DMS53 (cell line): ENCODE measurements at places on chromosomes 5 and 9.

DNA sequence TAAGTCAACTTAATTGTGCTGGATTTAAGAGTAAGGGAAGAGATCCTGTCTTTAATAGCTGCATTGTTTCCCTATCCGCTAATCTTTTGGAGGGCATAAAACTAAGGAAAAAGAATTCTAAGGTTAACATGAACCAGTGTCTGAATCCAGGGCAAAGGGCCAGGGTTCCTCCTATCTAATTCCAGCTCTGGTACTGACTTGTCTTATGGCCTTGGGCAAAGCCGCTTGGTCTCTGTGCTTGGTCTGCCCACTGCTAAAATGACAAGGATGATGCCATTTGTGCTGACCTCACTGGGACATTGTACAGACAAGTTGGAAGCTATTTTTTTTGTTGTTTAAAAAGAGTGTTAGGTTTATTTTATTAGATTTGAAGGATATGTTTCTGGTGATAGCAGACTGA lies 334.7 kb upstream of the PIK3R1 start:
- no peak for DNase-seq

- DNase-seq: no peak
Measured at GRCh38 chr5:76788362-76788761, 30.5 kb upstream of the F2RL1 start.

DNA sequence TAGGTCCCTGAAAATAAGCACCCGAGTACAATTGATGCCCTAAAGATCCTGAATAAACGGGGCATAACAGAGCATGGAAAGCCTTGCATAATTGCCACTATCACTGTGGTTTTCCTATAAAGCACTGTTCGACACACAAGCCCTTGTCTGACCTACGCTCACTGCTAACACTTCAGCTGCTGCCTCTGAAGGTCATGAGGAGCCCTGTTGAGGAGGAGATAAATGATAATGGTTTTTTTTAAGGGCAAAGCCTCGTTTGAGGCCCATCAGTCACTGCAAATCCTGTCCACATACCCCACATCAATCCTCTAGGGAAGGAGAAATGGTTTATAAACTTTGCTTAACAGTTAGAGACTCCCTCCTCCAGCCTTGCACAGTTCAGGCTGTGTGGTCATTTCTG lies 35.1 kb downstream of the GABBR2 start:
- DNase-seq: no peak

GRCh38 chr9:128404560-128404959 lies 16.1 kb upstream of the CERCAM start:
- DNase-seq: no peak

DNA sequence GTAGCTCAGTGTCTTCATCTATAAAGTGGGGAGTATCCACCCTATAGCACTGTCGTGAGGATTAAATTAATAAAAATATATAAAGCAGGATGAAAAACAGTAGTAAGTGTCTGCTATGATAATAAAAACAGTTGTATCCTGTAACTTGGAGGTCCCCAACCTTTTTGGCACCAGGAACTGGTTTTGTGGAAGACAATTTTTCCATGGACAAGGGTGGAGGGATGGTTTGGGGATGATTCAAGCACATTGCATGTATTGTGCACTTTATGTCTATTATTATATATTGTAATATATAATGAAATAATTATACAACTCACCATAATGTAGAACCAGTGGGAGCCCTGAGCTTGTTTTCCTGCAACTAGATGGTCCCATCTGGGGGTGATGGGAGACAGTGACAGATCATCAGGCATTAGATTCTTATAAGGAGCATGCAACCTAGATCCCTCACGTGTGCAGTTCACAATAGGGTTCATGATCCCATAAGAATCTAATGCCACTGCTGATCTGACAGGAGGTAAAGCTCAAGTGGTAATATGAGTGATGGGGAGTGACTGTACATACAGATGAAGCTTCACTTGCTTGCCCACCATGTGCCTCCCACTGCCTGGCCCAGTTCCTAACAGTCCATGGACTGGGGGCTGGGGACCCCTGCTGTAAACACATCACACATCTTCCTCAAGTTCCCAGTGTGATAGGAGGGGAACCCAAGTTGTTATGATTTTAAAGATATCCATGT lies 177.4 kb upstream of the DAPK1 start:
- no peak for DNase-seq

- DNase-seq: no peak
Measured at GRCh38 chr9:134375430-134376385, 49.5 kb downstream of the RXRA start.

- no peak for DNase-seq
Measured at GRCh38 chr9:6842584-6842947, 84.8 kb downstream of the KDM4C start.

GRCh38 chr5:132498152-132498551 lies 7.6 kb upstream of the IRF1 start:
- DNase-seq: peak; percentile 40
